Cardiac ventricle fibroblast (primary cell): ENCODE measurements at places on chromosomes 5 and 9. TPM values are rescaled to one million over a fixed set of nuclear protein-coding genes. Genes with fewer than 3 reads are reported as not detected.

BAAT gene
- total RNA-seq = 0.06 and 0.24 TPM in 2 replicates

CSF1R gene
- 0.15 TPM in 1 of 2 replicates, not detected in the other for total RNA-seq

SLC1A3 gene
- total RNA-seq = 10.6 and 12.3 TPM in 2 replicates

RHOBTB3 gene
- total RNA-seq = 102 and 110 TPM in 2 replicates

UNC5A gene
- 0.44 and 0.78 TPM in 2 replicates for total RNA-seq

SYK gene
- total RNA-seq = not detected in 2 replicates

PAIP2 gene
- total RNA-seq = 68.5 and 70.7 TPM in 2 replicates

ALDOB gene
- not detected in 2 replicates for total RNA-seq

PRUNE2 gene
- total RNA-seq = 12.7 and 15.6 TPM in 2 replicates

FGF1 gene
- total RNA-seq = 0.20 and 0.69 TPM in 2 replicates

CDX1 gene
- not detected in 2 replicates for total RNA-seq
